ENCODE measurements at places on chromosomes 6 and 20.

DNA sequence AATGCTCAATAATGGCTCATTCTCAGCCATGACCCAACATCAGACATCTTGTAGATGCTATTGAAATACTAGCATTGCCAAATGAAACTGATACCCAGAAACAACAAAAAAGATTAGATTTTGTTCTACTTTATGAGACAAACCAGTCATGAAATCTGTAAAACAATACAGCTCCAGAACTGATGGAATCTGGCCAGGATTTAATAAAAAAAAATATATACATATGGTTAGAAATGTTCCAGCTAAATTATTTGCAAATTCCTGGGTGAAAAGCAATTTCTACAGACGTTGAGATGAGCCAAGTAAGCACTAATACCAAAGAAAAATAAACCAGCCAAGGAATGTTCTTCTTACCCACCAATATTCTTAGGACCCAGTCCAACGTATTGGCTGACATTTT is 201.3 kb downstream of the EPHA7 start:
- DNase-seq = no peak

DNA sequence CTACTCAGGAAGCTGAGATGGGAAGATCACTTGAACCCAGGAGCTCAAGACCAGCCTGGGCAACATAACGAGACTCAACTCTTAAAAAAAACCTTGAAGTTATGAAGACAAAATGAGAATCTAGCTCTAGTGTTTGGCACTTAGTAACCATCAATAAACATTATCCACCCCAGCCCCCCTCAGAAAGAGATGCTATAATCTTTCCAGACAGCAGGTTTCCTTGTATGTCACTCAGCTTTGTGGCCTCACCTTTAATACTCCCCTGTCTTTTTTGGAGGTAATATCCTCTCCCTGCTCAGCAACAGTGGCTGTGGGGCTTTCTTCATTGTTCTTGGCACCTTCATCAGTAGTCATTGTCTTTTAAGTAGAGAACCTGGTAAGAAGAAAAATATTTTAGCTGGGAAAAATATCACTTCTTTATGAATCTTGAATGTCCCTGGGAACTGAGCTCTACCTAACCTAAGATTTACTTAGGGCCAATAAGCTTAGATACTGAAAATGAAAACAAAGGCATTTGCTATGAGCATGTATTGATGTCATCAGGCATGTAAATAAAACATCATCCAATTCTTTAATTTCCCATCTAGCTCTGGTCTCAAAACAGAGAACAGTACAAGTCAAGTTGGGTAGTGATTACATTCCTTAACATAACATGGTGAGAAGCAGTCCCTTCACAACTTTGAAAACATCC is 46.1 kb downstream of the FKBP5 start:
- no peak for DNase-seq

- no peak for DNase-seq
Observed at GRCh38 chr6:85050149-85050548, 285.8 kb upstream of the TBX18 start.

DNA sequence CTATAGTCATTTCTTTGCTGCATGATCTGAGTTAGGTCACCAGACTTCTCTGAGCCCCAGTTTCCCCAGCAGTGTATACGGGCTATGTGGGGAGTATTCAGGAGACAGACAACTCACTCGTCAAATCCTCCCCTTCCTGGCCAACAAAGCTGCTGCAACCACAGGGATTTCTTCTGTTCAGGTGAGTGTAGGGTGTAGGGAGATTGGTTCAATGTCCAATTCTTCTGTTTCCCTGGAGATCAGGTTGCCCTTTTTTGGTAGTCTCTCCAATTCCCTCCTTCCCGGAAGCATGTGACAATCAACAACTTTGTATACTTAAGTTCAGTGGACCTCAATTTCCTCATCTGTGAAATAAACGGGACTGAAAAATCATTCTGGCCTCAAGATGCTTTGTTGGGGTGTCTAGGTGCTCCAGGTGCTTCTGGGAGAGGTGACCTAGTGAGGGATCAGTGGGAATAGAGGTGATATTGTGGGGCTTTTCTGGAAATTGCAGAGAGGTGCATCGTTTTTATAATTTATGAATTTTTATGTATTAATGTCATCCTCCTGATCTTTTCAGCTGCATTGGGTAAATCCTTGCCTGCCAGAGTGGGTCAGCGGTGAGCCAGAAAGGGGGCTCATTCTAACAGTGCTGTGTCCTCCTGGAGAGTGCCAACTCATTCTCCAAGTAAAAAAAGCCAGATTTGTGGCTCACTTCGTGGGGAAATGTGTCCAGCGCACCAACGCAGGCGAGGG is 594 bp upstream of the CDKN1A start:
- DNase-seq = peak; percentile 16

GRCh38 chr6:49739423-49739822 is 4.8 kb downstream of the CRISP3 start:
- DNase-seq = no peak

DNA sequence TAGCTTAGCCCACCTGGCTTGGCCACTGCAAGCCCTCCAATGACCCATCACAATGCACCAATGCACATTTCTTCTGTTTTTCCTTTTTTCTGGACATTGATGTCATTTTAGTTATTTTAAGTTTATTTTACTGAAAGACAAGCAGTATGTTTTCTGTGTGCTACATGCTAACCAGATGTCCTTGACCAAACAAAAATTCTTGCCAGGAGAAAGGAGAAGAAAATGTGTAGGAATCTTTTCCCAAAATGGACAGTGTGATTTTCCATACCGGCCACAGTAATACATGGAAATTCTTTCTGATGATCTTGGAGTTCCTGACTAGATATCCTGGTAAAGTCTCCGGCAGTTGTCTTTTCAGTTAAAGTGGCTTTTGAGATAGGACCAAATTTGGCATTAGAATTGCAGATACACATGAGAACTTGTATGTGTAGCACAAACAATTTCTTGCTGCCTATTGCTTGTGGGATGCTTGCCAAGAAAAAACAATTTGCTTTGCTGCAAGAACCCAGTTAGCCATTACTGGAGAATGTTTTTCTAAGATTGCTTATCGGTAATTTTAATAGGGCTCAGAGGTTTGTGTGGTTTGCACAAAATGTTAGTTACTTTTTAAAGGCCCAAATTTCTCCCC is 696.5 kb upstream of the CITED2 start:
- no peak for DNase-seq

- DNase-seq = no peak
Observed at GRCh38 chr20:8756410-8756809, 312.5 kb upstream of the PLCB4 start.

- DNase-seq = no peak
Observed at GRCh38 chr20:22692119-22692475, 107.7 kb upstream of the FOXA2 start.

GRCh38 chr6:111872401-111873177 is 663 bp downstream of the FYN start:
- DNase-seq = peak; percentile 46

DNA sequence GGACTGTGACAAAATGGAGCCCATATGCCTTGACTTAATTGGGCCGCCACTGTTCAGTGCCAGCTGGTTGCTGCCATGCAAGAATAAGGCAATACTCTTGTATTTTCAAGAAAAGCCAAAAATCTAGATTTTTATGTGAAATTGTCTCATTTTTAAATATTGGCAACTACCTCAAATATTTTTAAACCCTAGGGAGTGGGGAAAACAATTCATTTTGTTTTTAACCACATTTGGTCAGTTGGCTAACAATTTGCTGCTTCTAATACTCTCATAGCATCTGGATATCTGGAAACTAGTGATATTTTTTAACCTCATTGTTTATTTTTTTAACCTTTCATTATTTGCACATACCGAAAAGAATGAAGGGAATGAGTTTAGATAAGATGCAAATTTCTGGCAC is 91.0 kb downstream of the EYA2 start:
- DNase-seq = no peak

GRCh38 chr6:41713650-41714291 is 21.6 kb downstream of the TFEB start:
- DNase-seq = peak; percentile 69

DNA sequence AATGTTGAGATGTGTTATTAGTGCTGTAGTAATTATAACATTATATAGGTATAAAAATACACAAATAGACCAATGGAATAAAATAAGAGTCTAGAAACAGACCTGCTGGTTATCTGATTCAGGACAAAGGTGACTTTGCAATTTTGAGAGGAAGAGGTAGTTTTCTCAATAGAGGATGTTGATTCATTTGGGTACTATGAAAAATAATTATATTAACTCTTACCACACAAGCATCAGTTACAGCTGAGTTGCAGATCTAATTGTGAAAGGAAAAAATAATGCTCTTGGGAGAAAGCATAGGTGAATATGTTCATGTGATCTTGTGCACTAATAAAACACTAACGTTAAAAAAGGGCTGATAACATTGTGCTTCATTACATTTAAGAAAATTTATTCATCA is 103.0 kb downstream of the BCKDHB start:
- no peak for DNase-seq

DNA sequence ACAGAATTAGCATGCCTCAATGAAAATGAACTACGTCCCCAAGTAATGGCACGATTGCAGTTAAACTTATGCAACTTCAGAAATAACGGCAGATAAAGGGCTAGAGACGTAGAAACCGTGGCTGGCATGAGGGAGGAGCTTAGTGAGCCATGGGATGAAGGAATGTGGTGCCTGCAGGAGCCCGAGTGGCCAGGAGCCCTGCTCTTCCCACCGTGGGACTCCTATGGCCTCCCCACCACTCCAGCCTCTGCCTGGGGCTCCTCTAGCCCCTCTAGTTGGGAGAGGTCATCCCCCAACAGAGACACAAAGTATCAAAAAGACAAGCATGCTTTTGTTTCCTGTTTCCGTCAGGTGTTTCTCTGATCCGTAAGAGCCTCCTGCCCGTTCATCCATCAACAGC is 75.1 kb upstream of the BHLHE23 start:
- DNase-seq = no peak

DNA sequence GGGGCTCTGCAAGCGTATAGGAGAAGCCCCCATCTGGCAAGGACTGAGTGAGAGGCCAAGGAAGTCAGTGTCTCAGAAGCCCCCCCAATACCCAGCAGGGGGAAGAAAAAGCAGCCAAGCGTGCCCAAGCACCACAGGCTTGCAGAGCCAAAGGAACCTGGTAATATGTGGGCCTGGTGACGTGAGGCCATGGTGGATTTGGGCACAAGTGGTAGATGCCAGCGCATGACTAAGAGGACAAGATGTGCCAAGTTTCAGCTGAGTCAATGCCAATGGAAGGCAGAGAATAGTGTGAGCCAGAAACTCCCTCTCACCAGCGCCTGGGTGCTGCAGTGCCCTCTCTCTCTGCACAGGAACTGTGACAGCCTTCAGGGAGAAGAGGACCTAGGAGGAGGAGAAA is 110.0 kb downstream of the QRSL1 start:
- DNase-seq = no peak

DNA sequence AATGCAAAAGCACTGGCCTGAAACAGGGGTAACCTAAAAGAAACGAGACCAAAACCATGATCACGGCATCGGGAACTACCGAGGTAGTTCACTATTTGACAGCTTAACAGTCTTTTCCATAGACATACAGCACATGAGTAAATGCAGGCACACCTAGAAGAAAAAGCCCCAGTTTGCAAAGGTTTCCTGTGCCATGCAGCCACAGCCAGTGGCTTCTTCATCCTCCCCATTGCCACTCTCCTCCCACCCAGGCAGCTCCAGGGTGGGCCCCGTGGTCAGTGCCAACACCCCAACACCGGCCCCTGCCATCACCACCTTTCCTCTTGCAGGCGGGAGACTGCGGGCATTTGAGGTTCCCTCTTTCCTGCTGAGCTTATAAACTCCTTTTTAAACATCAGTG is 115.4 kb downstream of the SLC23A2 start:
- no peak for DNase-seq

GRCh38 chr6:42502990-42503389 is 51.3 kb upstream of the TRERF1 start:
- DNase-seq = no peak

GRCh38 chr20:37395921-37396415 is 50.0 kb downstream of the SRC start:
- DNase-seq = no peak

DNA sequence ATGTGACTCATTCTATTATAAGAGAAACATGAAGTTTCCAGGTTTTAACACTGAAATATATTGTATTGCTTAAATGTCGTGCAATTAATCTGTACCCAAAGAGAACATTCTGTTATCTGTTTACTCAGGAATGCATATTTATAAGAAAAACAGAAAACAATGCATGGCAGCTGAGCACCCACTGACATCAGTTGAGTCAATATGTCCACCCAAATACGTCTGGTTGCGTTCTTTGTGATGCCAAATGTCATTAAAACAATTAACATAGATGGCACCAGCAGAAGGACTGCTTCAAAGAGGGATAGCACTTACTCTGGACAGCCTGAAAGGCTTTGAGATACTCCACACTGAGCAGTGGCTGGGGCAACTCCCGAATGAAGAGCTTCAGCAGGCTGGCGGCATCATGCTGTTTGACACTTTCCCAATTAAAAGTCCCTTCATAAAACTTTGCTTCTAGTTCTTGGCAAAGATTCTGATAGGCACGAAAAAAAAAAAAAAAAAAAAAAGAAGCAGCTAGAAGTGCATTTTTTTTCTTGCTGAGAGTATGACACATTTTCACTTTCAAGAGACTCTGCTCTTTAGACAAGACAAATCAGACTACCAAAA is 102.3 kb downstream of the ARHGAP18 start:
- no peak for DNase-seq

DNA sequence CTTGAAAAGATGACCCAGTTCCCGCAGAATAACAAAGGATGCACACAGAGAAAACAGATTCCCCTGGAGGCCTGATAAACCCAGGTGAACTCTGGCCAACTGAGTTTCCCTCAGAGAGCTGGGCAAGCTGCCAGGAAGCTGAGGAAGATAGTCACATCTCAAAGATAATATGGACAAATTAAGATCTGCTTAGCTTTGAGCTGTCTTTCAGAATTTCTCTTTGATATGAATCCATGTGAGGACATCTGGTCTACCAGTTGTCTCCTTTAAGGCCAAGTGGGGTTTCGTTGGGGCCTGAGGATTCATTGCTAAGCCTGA is 59.5 kb downstream of the ID4 start:
- DNase-seq = no peak

- DNase-seq = no peak
Observed at GRCh38 chr6:15870333-15871043, 207.7 kb upstream of the DTNBP1 start.

DNA sequence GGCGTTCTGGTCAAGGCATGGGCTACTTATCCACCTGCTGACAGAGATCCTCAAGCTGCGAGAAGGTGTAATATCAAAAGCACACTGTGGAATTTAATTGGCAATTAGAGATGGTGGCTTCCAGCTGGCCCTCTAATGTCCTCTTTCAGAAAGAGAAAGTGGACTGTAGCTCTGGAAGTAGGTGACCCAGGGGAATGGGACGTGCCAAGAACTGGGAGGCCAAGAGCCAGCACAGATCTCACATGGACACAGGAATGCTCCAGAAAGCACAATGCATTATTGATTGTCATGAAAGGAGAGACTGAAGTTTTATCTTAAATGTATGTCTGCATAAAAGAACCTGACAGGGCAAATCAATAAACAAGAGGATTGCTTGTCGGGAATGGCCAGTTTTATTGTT is 198.6 kb upstream of the CDH4 start:
- DNase-seq = no peak

Measured in activated naive CD4-positive, alpha-beta T cell treated with anti-CD3 and anti-CD28 coated beads, Interleukin-2, amount 50 U/mL, for 72 hours (primary cell).